ENCODE measurements at places on chromosomes 11 and 22.

GRCh38 chr11:70415642-70416395 lies 17.5 kb downstream of the CTTN start:
- DNase-seq: no peak

DNA sequence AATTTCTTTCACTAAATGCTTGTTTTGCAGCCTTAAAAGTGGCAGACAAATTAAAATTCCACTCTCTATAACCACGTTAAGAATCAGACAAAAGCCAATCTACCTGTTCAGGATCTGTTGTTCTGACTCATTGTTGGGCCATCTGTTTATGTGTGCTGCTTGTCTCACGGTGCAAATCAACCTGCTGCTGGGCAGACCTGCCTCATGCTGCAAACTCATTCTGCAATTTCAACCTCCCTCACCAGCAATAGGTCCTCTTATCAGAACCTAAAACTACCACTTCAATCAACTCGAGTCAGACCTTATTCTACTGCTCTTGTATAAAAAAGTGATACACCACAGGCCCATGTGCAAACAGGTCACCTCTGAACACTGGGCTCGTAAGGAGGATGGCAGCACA lies 75.1 kb downstream of the LARGE2 start:
- no peak for DNase-seq

DNA sequence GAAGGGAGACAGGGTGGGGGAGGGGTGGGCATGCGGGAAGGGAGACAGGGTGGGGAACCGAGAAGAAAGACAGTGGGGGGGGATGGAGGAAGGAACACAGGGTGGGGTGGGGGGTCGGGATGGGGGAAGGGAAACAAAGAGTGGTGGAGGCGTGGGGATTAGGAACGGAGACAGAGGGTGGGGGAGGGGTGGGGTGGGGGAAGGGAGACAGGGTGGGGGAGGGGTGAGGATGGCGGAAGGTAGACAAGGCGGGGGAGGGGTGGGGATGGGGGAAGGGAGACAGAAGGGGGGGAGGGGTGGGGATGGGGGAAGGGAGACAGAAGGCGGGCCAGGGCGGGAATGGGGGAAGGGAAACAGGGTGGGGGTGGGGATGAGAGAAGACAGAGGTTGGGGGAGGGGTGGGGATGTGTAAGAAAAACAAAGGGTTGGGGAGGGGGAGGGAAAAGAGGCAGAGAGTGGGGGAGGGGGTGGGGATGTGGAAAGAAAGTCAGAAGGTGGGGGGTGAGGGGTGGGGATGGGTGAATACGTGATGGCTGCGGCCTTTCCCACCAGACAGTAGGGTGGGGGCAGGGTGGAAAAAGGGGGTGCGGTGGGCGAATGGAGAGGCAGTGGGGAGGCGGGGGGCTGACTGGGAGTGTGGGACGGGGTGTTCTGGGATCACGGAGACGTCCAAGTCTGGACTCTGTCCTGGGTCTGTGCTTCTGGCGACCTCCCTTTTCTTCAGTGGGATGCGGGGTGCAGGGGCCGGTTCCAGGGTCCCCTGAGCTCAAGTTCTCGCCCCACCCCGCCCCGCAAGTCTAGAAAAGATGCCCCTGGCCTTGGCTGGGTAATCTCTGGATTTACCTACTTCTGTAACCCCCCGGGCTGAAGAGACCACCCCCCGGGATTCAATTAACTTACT lies 744 bp downstream of the PRAME start:
- no peak for DNase-seq

- no peak for DNase-seq
These were observed 12.1 kb upstream of the BAIAP2L2 start for GRCh38 chr22:38122616-38123015.

- peak; percentile 77 for DNase-seq
These were observed 23.9 kb upstream of the SCGB1A1 start for GRCh38 chr11:62394825-62395538.

GRCh38 chr11:70325824-70326223 lies 55.3 kb downstream of the PPFIA1 start:
- no peak for DNase-seq

DNA sequence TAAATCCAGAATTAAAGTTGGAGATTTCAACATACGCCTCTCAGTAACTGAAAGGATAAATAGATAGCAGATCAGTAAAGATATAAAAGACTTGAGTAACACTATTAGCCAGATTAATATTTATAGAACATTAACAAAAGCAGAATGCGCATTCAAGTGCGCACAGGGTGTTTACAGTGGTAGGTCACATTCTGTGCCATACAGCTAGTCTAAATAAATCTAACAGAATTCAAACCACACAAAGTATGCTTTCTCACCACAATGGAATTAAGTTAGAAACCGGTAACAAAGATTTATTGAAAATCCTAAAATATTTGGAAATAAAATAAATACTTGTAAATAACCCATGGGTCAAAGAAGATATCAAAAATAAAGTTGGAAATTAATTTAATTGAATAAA lies 341.0 kb downstream of the DYNC2H1 start:
- no peak for DNase-seq

DNA sequence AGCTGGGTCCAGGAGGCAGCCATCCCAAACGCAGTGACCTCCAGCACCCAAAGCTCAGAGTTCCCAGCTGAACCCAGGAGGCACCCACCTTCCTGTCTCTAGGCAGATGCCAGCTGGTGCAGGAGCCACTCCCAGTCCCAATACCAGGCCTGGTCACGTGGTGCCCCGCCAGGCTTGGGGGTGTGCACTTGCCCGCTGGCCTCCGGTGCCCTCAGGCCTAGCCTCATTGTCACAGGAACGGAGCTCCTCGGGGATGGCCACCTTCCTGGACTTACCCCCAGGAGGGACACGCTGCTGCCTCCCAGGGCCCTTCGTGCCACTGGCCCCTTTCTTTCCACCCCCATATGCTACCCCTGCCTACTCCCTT lies 4.6 kb downstream of the BID start:
- no peak for DNase-seq

GRCh38 chr11:30009060-30009459 lies 7.8 kb downstream of the KCNA4 start:
- DNase-seq: no peak

DNA sequence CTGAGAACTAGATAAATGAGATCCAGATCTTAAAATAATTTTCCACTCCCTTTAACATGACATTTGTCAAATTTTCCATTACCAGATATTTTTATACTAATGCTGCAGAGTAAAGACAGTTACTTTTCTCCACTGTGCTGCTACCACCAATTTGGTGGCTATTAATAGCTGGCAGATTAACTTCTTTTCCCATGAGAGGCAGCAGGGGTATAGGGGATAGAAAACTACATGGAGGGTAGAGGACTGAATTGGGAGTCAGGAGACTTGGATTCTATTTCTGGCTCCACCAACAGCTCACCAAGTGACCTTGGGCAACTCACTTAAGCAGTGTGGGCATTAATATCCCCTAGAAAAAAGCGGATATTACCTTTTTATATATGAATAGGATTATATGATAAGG lies 69.2 kb downstream of the KIF18A start:
- no peak for DNase-seq

DNA sequence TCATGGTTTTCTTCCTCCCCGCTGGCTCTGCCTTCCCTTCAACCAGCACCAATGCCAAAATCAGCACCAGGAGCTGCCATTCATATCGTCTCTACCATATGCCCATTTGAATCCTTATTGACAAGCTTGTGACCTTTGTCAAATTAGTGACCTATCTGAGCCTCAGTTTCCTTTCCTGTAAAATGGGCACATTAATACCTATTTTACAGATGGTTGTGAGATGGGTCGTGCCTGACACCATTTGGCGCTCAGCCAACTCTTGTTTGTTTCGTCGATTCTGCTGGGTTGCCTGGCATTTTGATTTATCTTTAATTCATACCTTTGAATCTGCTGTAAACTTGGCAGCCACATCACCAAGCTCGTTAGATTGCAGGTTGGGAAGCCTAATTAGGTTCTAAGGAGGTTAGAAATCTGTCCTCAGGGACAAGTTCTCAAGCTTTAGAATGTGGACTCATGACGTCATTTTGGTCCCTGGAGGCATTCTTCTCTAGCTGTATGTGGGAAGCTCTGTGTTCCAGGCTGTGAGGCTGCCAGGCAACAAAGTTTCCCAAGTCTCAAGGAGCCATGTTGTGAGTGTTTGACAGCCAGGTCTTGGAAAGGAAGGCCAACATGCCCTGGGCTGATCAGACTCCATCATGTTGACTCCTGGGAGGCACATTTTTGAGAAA lies 61.0 kb downstream of the RPS6KA4 start:
- no peak for DNase-seq

- no peak for DNase-seq
These were observed 4.5 kb downstream of the FTH1 start for GRCh38 chr11:61963016-61963281.

- no peak for DNase-seq
These were observed at the start of gene POGLUT3 for GRCh38 chr11:108498046-108498815. Gene POGLUT3, minus strand, starts transcription at chr11:108498384. Its CDS starts 18 bp downstream, at chr11:108498366.

DNA sequence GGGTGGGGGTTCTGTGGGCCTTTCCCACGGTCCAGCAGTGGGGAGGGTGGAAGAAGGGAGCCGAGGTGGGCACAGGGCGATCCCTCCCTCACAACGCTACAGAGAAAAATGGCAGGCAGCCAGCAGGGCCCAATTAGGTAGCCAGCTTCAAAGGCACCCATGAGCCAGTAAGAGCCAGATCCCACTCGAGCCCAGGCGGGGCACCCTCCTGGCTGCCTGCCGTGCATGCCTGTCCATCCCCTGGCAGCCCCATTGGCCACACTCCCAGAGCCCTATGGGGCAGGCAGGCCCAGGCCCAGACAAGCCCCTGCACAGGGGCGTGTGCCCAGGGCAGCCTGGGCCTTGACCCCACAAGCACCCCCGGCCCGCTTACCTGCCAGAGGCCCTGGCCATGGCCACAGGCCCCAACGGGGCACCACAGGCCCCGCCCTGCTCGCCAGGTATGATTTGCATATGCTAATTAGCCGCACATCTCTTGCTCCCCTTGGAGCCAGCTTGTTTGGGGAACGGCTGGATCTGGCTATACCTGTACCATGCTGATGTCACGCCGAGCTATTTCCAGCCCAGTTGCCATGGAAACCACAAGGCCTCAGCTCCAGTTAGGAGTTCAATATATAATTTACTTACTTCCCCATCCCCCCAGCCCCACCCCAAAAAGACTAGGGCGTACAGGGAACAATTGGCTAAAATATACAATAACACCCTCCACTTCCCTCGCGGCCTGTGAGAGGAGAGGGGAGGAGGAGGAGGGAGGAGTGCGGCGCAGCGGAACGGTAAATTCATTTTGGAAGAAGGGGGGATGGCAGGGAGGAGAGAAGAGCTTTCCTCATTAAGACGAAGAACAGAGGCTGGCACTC lies 47.5 kb upstream of the TCF20 start:
- DNase-seq: peak; percentile 18

- DNase-seq: no peak
These were observed 30.3 kb upstream of the GRAMD4 start for GRCh38 chr22:46589871-46590271.

- DNase-seq: no peak
These were observed 42.1 kb downstream of the PRCP start for GRCh38 chr11:82858133-82858532.

DNA sequence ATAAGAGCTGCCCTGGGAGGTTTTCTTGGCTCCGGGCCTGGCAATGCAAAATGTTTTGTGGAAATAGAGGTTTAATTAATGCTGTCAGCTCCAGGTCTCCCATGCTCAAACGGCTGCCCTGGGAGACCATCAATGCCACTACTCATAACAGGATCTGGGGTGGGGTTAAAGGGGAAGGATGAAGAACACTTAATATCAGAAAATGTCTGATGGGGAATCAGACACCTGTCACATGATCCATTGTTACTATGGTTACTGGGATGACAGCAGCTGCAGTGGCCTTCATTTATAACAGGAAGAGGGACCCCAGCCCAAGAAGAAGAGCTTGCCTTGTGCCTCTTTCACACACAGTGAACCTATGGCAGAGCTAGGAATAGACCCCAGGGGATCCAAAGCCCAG lies 2.2 kb upstream of the SYT13 start:
- DNase-seq: no peak

DNA sequence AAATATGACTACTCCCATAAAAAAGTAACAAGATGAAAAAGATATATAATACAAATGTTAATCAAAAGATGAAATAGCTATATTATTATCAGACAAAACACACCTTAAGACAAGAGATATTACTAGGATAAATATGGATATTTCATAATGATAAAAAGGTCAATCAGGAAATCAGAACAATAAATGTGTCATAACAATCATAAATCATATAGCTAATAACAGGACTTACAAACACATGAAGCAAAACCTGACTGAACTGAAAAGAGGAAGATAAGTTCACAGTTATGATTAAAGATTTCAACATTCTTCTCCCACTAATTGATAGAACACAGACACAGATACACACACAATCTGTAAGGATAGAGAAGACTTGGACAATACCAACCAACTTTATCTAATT lies 47.2 kb downstream of the EIF3M start:
- no peak for DNase-seq

GRCh38 chr11:28347371-28347770 lies 239.2 kb downstream of the METTL15 start:
- DNase-seq: no peak

DNA sequence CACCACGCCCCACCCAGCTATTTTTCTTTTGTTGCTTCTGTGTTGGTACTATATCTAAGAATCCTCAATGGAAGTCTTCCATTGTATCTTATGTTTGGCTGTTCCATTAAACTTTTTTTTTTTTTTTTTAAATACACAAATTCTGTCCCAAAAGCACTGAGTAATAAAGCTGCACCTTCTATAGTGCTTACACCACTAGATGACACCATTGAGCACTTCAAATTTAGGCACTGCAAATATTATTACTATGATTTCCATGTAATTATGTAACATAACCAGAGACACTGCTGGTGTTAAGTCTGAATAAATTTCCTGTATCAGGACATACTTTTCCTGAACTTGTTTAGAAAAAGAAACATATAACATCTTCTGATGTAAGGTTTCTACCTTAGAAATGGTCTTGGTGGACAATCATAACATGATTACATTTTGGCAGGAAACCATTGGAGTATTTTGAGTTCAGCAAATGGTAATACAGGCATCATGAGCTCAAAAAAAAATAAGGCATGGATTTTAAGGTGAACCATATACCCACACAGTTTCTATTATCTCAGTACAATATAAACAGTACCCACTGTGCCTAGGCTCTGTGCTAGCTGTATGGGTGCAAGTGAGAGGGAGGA lies 110.5 kb downstream of the ATG16L2 start:
- DNase-seq: no peak

DNA sequence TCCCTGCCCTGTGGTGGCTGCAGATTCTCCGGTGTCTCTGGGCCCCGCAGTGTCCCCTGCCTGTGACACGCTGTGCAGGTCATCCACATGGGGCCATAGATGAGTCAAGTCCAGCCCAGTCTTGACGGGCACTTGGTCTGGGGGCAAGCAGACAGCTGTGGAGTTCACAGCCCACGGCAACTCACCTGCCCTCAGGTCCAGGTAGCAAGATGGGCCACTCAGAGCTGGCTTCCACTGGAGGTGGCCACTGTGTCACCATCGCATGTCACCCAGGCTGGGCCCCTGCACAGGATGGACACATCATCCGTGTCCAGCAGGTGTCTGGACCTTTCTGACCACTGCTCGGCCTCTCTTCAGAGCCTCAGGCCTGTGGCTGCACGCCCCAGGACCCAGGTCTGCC lies 109.9 kb downstream of the CACNA1I start:
- no peak for DNase-seq

Data from NCI-H2081 treated with DMSO at 0.1 percent for 48 hours (cell line).